ENCODE measurements at places on chromosomes 12 and 14. TPM values are rescaled to one million over a fixed set of nuclear protein-coding genes. Genes with fewer than 3 reads are reported as not detected.

- no peak for DNase-seq
These were observed 631.0 kb upstream of the STXBP6 start for GRCh38 chr14:25680934-25681333.

DNA sequence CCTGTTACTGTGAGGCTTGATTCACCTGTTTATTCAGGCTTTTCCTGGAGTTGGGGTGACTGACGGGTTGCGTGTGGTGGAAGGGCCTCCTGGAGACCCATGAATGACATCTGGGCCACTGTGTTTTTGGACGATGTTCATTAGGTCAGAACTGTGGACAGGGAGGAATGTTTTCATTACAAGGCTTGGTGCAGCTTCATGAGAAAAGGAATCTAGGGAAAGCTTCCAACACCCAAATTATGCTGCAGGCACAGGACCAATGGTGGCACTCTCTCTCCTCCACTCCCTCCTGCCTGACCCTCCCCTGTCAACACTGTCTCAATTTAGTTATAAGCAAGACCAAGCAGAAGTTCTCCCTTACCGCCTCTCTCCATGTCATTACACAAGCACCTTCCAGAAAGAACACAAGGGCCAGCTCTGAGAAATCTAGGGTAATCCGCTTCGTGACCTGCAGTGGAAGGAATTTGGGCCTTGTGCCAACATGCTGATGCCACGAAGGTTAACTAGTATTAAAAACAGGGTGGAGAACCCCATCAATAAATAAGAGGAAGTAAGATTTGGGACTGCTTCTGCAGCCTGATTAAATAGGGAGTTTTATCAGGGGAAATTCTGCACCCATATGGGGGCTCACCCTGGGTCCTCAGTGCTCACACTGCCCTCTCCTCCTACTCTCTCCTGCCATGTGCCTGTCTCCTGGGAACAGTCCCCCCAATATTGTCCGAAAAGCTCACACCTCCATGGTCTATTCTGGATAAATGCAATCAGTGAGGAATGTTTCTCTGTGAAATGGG is 200.3 kb downstream of the KTN1 start:
- no peak for DNase-seq

The LPAR5 gene
- total RNA-seq: 25.3 TPM

GRCh38 chr12:38588624-38589305 is 272.2 kb downstream of the ALG10B start:
- DNase-seq: no peak

The DAO gene
- not detected for total RNA-seq

DNA sequence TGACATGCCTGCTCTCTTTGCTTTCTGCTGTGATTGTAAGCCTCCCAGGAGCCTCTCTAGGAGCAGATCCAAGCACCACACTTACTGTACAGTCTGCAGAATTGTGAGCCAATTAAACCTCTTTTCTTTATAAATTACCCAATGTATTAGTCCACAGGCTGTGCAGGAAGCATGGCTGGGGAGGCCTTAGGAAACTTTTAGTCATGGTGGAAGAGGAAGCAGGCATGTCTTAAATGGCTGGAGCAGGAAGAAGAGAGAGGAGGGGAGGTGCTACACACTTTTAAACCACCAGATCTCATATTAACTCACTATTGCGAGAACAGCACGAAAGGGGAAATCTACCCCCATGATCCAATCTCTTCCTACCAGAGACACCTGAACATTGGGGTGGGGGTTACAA is 108.9 kb downstream of the DERA start:
- no peak for DNase-seq

The SLC6A13 gene
- not detected for total RNA-seq

GRCh38 chr12:80576641-80577418 is 130.6 kb upstream of the MYF6 start:
- no peak for DNase-seq

DNA sequence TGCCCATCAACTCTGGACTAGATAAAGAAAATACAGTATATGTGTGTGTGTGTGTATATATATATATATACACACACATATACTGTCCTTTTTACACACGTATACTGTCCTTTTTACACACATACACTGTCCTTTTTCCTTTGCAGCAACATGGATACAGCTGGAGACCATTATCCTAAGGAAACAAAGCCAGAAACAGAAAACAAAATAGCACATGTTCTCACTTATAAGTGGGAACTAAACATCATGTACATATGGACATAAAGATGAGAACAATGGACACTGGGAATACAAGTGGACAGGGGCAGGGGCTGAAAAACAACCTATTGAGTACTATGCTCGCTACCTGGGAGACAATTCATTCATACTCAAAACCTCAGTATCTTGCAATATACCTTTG is 23.7 kb downstream of the VDR start:
- no peak for DNase-seq

The RASSF9 gene
- total RNA-seq: not detected

The TAS2R20 gene
- total RNA-seq: 2.3 TPM

DNA sequence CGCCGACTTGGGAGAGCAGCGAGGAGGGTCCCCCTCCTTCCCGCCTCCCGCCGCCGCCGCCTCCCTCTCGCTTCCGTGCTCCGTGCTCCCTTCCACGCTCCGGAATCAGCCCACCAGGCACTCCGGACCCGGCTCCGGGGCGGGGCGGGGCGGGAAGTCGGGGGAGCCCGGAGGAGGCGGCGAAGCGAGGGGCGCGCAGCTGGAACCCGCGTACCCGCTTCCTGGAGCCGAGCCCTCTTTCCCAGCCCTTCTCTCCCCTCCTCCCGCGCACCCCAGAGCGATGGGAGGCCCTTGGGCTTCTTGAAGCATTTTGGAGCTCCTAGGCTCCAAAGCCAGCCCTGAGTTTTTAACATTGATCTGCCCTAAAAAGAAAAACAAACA is at the start of gene SYNDIG1L:
Gene SYNDIG1L, minus strand, starts transcription at position 9 of the 381 bp plus-strand sequence. CDS start 16,466 bp downstream, outside the sequence.
- no peak for DNase-seq

The KRT80 gene
- not detected for total RNA-seq

DNA sequence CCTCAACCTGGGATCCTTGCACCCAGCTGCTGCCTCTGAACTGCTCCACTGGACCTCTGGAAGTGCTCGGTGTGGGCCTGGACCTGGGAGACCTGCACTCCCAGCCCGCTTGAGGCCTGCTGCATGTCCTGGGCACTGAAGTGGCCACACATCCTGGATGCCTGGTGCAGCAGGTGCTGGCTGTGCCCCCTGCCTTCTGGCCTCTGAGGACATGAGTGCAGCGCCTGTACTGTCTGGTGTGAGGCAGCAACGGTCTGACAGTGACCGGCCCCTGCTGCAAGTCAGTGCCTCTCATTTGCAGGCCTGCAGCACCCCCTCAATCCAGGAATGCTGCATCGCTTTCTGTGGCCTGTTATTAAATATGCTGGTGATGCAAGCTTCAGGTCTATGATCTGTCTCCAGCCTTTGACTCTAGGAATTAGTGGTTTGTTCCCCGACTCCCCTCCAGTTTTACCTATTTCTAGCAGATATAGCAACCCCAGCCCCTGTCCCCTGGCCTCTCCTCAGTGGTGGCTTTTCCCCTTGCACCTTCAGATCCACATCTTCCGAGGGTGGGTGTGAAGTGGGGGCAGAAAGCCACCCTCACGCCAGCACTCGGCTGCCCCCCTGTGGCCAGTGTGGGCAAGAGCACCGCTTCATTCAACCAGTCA is 3.6 kb downstream of the SMIM41 start:
- DNase-seq: peak; percentile 80

- no peak for DNase-seq
These were observed 41.6 kb upstream of the PYGL start for GRCh38 chr14:50985859-50986331.

The TRHDE gene
- not detected for total RNA-seq

GRCh38 chr14:89236851-89237250 is 180.2 kb downstream of the FOXN3 start:
- DNase-seq: no peak

DNA sequence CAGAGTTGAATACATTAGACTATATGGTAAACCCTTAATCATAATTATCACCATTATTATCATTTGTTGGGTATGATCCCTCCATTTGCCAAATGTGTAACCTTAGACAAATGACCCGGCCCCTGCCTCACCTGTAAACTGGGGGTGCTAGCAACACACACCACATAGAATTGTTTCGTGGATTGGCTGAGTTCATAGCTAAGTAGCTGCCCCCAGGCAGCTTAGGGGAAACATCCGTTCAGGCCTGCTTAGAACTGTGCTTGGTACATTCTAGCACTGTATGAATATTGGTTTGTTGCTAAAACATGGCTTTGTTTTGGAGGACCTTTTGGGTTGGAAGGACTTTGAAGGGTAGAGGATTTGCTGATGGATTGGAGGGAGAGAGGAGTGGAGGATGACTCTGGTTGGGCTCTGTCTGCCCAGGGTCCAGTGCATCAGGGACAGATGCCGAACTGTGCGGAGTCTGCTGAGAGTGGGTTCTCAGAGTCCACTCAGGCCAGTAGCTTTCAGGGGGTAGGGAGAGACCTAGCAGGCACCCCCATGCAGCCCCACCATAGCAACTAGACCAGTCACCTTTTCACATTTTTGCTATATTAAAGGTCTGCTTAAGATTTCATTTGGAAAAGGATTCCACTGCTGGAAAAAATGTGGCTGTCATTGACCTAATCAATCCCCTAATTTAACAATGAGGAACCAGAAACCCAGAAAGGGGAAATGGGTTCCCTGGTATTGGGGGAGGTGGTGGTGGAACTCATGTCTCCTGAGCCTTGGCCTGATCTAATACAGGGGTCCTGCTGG is 2.2 kb downstream of the RIN3 start:
- no peak for DNase-seq

The TC2N gene
- total RNA-seq: not detected

GRCh38 chr14:93830753-93831461 is 42.6 kb upstream of the PRIMA1 start:
- no peak for DNase-seq

The KANSL2 gene
- total RNA-seq: 52.5 TPM

DNA sequence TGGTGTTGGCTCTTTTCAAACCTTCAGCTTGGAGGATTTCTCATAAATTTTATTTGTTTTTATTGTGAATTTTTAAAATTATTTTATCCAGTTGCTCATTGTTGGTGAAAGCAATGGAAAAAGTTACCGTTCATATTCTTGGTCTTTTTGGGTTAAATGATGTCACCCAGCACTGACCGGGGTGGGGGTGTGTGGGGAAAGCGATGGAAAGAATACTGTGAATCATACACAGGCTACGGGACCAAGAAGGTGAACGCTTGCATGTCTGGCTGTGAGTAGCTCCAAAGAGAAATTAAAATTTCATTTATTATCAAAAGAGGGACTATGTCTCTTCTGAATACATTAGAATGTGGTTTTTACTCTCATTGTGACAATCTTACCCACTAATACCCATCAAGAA is 430.1 kb downstream of the AEBP2 start:
- no peak for DNase-seq
